Activated CD4-positive, alpha-beta T cell treated with anti-CD3 and anti-CD28 coated beads, Interleukin-10, Interleukin-2, amounts not matched to agents 100 ng/mL and 50 ng/mL, durations not matched to agents 16 hours and 8 hours (primary cell): ENCODE measurements at places on chromosomes 4 and X.

DNA sequence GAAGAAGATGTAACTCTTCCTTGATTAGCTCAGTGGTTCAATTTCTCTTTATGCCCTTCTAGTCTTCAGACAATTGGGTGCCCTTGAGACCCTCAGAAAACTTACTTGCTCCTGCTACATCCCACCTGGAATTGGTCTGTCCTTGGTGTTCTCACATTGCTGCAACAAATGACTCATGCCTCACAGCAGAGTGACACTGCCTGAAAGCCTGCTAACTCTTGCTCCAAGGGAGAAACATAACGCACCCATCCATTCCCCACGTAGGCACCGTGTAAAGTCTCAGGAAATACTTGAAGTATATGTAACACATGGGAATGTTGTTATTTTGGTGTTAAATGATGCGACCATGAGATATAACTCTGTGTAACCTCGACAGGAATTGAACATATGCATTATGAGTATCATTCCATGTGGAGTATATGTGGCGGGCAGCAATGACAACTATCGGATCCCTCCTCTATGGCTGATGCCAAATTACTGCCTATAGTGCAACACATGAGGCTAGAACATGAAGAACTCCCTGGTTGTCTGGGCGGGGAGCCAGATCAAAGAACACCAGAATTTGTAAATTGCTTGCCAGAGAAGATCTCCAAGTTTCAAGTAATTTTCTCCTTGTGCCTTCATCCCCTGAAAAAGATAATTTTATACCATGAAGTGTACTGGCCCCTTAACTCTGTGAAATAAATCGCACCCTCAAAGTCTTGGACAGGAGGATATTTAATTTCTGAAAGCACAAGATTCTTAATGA, 231.3 kb upstream of the STK26 start:
- DNase-seq: no peak

- DNase-seq: no peak
Observed at GRCh38 chr4:187108845-187109244, 385.2 kb upstream of the FAT1 start.

GRCh38 chr4:168664242-168664891, 167.5 kb downstream of the PALLD start:
- no peak for DNase-seq

- DNase-seq: no peak
Observed at GRCh38 chrX:49111791-49112190, 11.7 kb downstream of the GPKOW start.

- no peak for DNase-seq
Observed at GRCh38 chrX:153889123-153889522, 3.1 kb upstream of the L1CAM start.

GRCh38 chr4:48462363-48462762, 20.8 kb upstream of the SLC10A4 start:
- DNase-seq: no peak

DNA sequence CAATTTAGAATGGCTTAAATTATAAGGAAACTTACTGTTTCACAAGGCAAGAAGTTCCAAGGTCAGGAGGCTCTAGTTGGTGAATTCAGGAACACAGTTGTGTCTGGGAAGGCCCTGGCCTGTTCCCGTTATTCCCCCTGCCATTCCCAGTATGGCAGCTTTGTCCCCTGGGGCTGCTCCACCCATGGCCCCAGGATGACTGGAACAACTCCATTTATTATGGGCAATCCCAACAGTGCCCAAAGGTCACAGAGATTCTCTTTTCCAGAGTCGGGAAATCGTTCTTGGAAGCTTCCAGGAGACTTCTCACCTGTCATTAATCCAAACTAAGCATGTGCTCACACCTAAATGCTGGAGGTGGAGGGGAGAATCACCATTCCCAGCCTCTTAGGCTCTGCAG, 2.8 kb upstream of the PRKG2 start:
- DNase-seq: no peak

- DNase-seq: no peak
Observed at GRCh38 chrX:153869473-153870287, 16.3 kb downstream of the L1CAM start.
